Glutamatergic neuron (in vitro differentiated cells): ENCODE measurements at places on chromosomes 2 and 18.

- DNase-seq, result no peak
These were observed 11.3 kb downstream of the MALT1 start for GRCh38 chr18:58682429-58683069.

GRCh38 chr2:189407281-189408209 is 33.7 kb upstream of the WDR75 start:
- DNase-seq, result no peak

DNA sequence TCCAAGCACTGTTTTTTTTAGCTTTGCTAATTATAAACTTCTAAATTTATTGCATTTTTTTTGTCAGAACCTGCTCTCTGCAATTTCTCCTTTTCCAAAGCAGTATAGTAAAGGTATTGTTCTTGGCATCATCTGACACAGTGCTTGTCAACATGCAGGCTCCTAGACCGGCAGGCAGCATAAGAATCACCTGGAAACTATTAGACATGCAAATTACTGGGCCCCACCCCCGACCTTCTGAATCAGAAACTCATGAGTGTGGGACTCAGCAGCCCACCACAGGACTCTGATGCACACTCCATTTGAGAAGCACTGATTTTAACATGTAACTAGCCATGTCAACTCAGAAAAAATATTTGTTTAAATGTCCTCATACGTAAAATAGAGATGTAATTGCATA is 551.1 kb upstream of the CELF4 start:
- no peak for DNase-seq

DNA sequence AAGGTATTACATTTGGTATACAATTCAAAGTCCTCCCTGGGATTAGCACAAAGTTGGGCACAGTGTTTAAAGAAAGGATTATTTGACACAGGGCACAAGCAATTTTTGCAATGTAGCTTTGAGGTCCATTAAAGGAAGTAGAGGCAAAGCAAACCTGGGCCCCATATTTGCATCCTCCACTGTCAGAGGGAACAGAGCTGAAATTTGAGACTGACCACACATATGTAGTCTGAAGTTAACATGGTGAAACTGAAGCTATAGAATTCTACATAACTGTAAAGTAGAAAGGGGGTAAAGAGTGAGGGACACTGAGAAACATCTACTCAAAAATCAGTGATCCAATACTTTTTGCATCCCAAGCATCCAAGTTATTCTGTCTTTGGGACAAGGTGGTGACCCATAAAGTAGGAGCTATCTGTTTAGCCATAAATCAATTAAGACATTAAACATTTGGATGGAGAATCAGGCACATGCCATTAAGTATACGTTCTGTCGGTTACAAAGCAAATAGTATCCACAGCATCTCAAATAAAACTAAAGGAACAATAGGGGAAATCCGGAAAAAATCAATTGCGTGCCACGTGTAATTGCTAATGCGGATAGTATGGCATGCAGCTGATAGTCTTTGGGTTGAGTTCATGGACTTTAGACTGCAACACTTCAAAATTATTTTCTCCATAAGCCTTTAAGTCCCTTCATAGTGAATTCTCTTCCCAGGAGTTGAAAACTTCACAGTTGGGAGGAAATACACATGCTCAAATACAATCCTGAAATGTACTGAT is 72.6 kb downstream of the PLEKHM3 start:
- no peak for DNase-seq

- DNase-seq, result no peak
These were observed 78.6 kb downstream of the ARMC9 start for GRCh38 chr2:231276987-231277386.

DNA sequence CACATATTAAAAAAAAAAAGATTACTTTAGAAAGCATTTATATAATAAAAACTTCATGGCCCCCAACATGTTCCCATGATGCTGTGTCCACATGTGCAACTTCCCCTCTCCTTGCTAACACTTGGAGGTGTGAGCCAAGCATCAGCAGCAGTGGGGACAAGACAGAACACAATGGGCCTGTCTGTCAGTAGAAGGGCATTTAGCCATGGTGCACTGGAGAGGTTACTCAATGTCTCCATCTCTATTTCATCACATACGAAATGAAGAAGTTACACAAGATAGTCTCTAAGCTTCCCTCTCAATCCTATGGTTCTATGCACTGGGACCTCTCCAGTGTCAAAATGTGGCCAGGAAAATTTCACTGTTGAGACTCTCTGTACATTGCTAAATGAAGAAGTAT is 2.5 kb downstream of the VIT start:
- DNase-seq, result no peak

DNA sequence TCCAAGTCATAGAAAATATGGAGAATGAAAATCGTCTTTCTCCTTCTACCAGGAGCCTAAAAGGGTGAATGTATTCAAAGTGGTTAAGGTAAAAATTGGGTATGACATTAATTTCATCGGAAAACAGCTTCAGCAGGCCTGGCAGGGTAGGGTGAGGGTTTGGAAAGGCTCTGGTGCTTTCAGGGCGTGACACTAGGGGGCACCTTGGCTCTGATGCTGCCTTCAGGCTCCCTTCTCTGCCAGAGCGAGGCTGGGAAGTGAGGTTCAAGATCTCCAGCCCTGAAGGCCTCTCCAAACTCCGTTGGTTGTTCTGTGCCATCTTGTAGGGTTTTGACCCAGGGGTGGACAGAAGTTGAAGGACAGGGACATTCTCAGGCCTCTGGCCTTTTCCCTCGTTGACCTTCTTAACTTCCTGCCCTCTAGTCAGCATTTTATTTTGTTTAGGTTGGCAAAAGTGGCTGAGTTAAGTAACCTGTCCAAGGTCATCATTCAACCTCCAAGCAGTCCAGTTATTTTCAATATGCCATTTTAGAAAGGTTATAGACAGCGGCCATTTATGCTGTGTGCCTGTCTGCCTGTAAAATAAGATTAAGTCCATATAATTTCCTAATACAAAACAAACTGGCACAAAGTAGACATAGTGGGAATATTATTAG is 40.3 kb downstream of the EML6 start:
- peak; percentile 36 for DNase-seq

DNA sequence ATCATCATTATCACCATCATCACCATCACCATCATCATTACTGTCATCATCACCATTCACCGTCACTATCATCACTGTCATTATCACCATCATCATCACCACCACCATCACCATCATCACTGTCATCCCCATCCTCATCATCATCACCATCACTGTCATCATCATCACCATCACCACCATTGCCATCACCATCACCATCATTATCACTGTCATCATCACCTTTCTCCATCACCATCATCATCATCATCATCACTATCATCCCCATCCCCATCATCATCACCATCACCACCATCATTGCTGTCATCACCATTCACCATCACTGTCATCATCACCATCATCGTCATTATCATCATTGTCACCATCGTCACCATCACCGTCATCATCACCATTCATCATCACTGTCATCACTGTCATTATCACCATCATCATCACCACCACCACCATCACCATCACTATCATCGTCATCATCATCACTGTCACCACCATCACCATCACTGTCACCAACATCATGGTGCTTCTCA is 9.8 kb downstream of the HPCAL1 start:
- DNase-seq, result no peak

DNA sequence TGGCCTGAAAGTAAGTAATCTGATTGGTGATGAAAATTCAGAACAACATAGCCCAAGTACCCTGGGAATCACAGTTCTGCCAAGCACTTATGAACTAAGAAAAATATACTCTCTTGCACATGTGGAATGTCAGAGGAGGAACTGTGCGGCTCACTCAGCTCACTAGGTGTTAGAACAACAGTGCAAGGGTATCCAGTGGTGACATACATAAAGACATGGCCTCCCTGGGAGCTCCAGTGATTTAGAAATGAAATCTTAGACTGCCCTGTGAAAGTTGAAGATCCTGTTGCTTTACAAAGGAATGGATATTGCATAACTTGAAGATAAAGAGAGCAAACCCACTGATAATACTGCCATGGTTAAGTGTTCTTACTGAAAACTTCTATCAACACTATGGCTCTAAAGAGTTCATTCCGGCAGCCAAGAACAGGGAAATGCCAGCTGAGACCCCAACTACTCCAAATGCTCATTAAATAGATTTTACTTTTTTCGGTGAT is 246.2 kb downstream of the ARHGAP15 start:
- DNase-seq, result no peak

DNA sequence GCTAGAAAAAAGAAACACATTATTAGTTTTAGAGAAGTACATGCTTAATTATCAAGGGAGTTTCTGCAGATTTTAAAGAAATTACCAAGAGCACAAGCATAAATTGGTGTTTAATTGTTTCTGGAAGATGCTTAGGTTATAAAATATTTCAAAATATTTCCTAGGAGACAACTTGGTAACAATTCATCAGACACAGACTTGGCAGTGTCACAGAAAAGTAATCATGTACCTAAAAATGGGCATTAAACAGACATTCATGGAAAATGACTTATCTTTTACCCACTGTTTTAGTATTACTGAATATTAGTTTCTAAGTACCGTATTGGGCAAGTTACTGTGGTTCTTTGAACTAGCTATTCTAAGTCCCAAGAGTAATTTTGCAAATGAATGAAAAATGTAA is 428.8 kb upstream of the LYPD1 start:
- no peak for DNase-seq

- no peak for DNase-seq
These were observed 27.8 kb downstream of the RTN4 start for GRCh38 chr2:55022476-55022875.

DNA sequence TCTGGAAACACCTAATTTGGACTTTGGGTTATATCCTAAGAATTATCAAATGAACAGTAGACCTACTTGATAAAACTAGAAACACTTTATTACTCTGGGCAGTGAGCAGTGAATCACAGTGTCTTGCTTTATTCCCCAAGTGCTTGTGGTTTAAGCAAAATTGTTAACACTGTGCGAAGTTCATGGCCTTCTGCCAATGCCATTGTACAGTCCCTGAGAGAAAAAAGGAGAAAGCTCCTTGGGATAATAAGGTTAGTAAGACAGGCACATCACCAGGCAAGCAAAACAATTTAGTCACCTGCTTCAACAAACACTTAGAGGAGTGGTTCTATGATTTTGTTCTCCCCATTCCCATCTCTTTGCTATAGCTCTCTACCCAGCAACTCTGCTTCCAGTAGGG is 39.8 kb downstream of the ADCYAP1 start:
- DNase-seq, result no peak

DNA sequence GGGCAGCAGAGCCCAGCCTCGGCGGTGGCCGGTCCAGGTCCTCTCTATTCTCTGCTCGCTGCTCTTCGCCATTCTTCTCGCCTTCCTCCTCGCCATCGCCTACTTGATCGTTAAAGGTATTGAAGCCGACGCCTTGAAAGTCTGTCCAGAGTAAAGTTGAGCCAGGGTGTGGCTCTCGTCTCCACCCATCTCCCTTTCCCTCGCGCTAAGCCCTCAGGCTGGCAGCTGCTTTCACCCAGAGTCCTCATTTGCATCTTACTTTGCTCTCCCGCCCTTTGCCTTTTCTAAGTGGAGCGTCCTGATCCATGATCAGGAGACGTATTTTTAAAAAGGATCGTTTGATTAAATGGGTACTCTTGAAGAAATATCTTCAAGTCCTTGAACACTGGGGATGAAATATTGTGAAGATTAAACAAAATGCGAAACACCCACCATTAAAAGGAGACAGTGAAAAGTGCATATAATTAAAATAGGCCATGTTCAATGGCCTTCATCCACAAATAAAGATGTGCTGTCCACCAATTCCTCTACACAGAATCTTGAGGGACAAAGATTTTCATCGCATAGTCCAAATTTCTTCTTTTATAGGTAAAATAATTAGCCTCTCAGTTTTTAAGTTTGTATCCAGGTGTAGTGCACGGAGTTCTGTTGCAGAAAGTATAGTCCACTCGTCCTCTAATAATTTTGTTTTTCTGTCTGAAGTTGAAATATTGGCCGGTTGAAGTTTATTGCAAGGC is 657 bp downstream of the ARL6IP6 start:
- DNase-seq, result peak; percentile 46

DNA sequence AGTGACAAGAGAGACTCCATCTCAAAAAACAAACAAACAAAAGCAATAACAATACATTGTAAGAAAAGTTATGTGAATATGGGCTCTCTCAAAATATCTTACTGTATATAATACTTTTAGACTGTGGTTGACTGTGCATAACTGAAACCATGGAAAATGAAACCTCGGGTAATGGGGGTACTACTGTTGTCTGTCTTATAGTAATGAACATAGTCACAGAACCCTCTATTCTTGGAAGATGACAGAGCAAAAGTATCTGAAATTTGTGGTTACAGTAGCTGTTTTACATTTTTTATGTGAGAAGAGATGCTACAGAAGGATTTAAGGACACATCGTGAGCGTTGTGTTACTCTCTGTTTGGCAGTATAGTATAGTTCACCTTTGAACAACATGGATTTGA is 60.5 kb downstream of the MAP4K4 start:
- no peak for DNase-seq

DNA sequence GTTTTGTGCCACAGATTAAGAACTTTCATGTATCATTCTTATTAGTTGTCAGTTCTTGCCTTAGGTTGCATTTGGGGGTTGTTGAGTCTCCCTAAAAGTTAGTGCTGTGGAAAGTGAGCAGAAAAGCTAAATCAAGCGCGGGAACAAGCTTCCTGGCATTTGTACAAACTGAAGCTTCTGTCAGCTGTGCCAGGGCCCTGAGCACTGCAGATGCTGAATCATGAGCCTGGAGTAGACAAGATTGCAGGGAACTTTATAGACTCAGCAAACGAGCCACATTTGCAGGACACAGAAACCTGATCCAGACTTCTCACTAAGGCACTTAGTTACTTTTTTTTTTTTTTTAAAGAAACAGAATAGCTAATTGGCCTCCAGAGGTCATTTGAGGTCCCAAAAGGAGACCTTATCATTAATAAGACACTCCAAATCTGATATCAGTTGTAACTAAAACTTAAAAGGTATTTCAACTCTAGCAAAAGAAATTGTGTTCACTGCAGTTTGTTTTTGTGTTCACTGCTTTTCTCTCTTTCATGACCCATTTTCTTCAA is 88.7 kb downstream of the ADAM23 start:
- DNase-seq, result no peak

- DNase-seq, result no peak
These were observed 30.3 kb downstream of the SP3 start for GRCh38 chr2:173934895-173935294.

- no peak for DNase-seq
These were observed 43.7 kb upstream of the CAB39 start for GRCh38 chr2:230668939-230669303.

GRCh38 chr18:9482790-9483189 is 7.5 kb downstream of the RALBP1 start:
- DNase-seq, result no peak

- no peak for DNase-seq
These were observed 45.0 kb downstream of the TPGS2 start for GRCh38 chr18:36783792-36784191.

DNA sequence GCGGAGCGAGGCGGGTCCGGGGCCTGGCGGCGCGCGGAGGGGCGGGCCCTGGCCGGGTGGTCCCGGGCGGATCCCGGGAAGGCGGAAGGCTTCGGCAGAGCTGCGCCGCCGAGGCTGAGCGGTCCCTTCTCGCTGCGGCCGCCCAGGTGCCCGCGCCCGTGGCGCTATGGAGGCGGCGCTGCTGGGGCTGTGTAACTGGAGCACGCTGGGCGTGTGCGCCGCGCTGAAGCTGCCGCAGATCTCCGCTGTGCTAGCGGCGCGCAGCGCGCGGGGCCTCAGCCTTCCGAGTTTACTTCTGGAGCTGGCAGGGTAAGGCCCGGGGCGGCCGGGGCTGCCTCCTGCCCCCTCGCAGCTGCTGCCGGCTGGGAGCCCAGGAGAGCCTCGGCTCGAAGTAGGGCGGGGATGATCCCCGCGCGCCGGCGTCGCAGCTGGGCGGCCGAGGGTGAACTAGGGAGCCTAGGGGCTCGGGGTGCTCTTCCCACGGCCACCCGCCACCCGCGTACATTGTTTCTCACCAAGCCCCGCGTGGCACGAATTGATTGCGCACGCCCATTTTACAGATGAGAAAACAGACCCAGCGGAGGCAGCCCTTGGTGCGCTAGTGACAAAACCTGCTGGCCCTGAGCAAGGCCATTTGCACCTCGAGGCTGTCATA is at the start of gene SLC66A3:
Gene SLC66A3, plus strand, starts transcription at position 87 of the 655 bp plus-strand sequence. Its CDS starts 80 bp downstream, at position 167.
- DNase-seq, result no peak
